ENCODE measurements at places on chromosomes 3 and 15.

DNA sequence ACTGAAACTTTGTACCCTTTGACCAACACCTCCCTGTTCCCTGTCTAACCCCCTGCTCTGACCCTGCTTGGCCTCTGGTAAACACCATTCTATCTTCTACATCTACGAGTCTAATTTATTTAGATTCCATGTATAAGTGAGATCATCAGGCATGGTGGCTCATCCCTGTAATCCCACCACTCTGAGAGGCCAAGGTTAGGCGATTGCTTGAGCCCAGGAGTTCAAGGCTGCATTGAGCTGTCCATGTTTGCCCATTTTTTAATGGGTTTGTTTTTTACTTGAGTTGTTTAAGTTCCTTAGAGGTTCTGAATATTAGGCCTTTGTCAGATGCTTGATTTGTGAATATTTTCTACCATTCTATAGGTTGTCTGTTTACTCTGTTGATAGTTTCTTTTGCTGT lies 16.9 kb downstream of the FBXW12 start:
- DNase-seq: no peak

DNA sequence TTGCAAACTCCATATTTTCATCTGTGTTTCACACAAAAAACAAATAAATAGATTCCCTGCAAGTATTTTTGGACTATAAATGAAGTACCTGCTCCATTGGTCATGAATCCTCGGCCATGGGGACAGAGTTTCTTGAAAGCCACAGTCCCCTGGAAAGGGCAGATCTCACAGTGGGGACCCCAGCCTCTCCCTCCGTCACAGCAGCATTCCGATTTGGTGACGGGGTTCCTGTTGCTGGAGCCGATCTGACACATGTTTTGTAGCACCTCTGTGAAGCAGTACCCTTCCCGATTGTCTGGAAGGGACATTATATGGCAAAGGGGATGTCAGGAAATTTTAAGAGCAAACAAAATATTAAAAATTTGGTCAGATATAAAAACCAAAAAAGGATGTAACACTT lies 96.2 kb downstream of the DUT start:
- DNase-seq: no peak

GRCh38 chr3:109784852-109785631 lies 447.7 kb upstream of the DPPA4 start:
- DNase-seq: no peak

GRCh38 chr3:42829628-42830436 lies 20.6 kb downstream of the ACKR2 start:
- no peak for DNase-seq

DNA sequence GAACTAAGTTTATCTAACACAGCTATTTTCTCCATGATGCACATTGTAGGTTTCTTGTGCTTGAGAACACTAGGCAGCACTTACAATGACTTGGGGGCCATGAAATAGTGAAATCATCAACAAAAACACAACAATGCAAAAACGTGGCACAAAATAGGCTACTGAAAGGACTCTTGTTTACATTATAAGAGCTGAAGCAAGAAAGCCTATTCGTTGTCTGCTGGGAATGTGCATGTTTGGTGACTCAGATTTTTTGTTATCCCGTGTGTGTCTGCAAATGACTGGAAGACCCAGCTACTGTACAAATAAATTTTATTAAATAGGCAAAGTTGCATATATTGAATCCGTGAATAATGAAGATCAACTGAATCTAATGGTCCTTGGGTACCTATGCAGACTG lies 85.0 kb downstream of the TCF12 start:
- DNase-seq: no peak

DNA sequence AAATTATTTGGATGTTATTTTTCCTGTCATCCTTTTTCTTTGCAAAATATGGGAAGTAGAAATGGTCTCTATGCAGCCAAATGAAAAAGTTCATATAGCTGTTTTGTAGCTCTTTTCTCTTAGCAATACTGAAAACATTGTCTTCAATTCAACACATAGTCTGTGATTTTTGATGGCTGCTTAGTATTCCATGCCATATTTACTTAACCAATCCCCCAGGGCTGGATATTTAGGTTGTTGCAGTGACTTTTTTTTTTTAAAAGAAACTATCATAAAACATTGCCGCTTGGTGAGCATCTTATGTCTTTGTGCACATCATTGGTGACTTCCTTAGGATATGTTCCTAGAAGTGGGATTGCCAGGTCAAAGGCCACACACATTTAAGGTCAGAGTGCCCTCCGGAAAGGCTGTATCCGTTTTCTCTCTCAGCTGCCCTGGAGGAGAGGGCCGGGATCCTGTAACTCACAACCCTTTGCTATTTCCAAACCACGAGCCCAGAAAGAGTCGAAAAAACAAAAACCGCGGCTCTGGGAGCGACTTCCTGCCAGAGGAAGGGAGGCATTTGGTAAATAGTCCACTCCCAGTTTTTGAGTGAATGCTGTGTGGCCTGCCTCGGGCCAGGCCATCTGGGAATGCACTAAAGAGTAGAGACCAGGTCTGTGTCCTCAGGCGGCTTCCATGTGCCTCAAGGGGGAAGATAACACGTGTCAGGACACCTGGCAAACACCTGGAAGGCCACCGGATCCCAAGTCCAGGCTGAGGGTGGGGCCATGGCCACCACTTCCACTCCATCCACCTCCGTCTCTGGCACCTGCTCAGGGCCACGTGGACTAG lies 41.9 kb downstream of the SMAD6 start:
- no peak for DNase-seq

GRCh38 chr15:51448622-51449399 lies 107.4 kb downstream of the GLDN start:
- no peak for DNase-seq

- no peak for DNase-seq
Measured at GRCh38 chr3:54182242-54182641, 59.9 kb downstream of the CACNA2D3 start.

DNA sequence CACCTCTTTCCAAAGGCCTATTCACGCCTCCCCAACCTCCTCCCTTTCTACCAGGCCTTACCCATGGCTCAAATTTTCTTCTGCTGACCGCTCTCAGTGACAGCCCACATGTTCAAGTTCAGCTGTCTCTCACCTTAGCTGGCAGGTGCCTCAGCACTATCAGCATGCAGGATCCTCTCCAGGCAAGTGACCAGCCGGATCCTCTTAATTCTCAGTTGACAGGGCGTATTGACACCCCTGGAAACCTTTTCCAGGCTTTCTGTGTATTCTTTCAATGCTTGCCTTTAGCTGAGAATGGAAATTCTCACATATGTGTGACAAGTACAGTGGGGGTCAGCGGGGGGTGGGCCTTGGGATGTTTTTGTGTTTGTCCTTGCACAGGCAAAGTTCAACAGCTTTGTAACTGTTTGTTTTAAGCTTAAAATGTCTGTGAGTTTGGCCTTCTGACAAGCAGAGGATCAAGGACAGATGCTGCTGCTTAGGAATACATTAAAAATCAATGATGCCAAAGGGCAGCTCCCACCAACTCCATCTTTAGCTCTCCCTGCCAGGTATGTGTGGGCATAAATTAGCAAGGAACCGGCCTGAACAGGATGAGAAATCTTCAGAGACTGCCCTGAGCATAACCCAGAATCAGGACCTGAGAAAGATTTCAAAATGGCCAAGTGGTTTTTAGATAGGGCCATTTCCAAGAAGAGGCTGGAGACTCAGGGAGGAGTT lies 17.4 kb upstream of the BDH1 start:
- DNase-seq: no peak

DNA sequence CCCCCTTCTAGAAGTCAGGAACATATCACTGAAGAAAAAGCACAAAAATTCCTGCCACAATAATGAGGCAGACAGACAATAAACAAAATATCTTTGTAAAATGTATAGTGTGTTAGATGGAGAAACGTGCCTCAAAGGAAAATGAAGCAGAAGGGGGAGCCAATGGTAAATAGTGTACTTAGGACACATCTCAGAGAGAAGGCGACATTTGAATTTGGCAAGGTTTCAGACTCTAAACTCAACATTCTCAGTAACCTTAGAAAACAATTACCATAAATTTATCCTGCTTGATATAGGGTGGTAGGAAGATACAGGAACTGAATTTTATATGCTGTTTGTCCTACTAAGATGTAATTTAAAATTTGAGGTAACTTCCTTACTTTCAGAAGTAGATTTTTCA lies 52.6 kb upstream of the PTX3 start:
- no peak for DNase-seq

DNA sequence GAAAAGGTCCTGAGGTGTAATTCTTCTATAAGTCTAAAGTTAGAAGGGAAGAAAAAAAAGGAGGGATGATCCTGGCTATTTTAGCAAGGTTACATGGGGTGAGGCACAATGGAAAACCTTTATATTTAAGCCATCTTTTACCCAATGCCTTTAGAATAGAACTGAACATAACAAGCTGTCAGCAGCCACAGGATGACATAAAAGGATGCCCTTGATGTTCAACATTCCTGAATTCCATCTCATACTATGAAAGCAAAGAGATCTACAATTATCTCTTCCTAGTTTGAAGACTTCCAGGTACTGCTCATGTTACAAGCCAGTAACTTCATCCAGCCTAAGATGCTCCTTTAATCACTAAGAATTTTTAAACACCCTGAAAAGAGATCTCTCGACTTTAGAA lies 26.9 kb downstream of the NEK10 start:
- DNase-seq: no peak

DNA sequence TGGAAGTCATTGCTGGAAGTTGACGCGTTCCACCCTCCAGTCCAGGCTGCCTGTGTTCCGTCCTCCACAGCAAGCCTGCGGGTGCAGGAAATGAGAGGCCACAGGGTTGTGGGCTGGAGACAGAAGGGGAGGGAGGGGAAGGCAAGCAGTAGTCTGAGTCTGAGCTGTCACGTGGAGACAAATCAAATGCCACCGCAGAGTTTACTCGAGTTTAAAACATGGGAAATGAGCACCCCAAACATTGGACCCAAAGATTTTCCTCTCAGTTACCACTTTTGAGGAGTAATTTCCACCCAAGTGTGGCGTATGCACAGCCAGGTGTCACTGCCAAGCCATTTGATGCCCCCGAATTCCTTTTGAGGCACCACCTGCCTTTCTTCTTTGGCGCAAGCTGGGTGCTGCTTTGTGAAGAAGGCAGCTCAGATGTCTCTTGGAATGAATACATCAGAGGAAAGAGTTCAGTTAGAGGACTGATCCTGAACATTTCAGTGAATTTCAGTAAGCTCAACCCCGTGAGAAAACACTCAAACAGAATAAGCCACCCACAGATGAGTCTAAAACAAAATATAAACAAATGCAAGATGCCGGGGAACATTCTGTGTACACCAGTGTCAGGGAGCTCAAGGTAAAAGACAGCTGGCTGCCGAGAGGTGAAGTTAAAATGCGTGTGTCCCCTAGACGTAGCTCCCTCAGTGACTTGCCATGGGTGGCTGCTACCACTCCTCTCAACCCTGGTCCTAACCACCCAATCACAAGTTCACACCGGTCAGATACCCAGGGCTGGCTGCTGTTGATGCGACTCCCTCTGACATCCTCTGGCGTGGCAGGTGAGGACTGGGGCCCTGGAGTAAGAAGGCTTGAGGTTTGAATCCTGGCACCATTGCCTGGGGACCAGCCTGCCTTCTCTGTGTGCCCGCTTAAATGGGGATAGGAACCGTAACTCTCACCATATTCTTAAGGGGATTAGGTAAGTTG lies 203.8 kb downstream of the UACA start:
- DNase-seq: peak; percentile 65

DNA sequence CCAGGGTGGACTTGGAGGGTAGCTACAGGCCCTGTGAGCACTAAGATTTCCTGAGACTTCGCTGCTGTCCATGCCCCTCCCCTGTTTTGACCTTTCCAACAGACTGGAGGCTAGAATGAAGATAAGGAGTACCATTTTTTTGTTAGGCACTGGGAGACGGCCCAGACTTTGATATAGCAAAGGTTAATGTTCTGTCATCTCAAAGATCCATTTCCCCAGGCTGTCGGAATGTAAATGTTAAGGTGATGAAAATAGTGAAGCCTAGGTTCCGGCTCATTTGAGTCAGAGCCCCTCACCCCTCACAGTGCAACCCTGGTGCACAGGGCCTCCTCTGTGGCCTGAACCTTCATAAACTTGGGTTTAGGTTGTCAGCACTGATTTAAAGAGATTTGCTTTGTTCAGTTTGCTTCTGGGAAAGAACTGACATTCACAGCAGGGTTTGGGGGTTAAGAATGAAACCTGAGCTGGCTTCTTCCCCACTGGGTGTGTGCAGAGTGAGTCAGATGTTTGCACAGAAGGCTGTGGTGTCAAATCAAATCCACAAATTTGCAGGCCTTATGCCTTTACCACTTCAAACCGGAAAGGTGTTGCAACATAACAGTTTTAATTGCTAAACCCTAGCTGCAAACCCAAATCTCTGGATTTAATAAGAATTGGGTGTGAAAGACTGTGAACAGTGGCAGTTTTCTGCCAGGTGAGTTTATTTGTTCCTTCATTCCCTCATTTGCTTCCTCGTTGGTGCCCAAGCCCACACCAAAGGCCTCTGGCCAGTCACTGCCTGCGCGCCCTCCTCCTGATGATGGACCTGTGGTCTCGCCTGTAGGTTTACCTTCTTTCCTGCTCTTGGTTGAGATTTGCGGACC lies 20.6 kb upstream of the KCTD6 start:
- peak; percentile 49 for DNase-seq

- no peak for DNase-seq
Measured at GRCh38 chr3:46664188-46664970, 29.1 kb downstream of the ALS2CL start.

DNA sequence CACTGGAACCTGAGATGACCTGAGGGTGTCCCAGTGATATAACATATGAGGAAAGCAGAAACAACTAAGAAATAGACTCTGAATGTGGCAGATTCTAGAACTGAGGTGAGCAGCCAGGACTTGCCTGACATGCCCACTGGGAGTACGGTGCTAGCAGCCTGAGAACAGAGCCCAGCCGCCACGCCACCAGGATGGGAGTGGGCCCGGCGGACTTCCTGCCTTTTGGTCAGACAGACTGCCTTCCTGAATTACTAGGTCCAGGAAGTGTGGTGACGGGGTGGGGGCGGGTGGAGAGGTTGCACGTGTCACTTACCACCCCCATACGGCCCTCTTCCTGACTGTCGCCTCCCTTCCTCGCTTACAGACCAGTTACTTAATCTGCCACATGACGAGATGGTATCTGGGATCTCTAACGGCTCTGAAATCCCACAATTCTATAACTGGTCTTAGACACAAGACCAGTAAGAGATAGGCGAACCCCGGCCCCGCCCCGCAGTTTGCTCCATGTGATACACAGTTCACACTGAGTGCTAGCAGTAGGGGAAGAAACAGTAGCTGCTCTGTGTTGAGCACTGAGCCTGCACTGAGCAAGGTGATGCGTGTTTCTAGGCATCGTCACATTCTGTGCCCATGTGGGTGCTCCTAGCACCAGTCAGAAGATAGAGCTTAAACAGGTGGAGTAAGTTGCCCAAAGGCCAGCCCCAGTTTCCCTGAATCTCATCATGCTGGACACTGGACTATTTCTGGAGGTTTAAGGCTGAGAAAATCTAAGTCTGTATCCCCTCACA lies 95.7 kb downstream of the CPN2 start:
- DNase-seq: peak; percentile 38

GRCh38 chr3:100173961-100174360 lies 59.7 kb upstream of the FILIP1L start:
- no peak for DNase-seq
